ENCODE measurements at places on chromosomes 11 and 22.

- DNase-seq: no peak
Observed at GRCh38 chr11:553988-554340, 6.6 kb downstream of the LMNTD2 start.

- DNase-seq: no peak
Observed at GRCh38 chr11:14124886-14125285, 162.4 kb downstream of the SPON1 start.

DNA sequence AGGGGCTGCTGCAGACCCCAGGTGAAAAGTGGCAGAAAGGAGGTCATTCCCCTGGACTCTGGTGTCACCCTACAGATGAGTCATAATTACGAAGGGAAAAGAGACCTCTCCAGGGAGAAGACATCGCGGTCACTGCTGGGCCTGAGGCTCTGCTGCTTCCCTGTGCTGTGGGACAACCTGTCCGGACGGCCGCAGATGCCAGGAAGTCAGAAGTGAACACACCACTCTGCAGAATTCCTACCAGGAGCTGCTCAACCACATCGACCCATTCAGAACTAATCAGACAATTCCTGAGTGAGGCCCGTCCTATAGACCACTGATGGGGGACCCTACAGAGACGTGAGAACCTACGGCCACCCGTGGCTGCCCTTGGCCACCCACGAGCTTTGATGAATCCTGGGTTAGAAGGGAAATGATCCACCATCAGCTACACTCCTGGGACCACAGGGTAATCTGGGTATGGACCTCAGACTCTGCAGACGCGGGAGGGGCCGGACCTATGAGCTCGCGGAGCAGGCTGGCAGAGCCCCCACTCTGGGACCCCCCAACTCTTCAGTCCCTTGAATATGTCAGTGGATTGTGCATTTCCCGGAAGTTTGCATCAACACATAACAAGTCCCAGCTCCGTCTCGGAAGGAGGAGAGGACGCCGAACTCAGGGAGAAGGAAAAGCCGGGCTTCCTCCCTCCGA is 636.7 kb downstream of the BRD1 start:
- no peak for DNase-seq

- no peak for DNase-seq
Observed at GRCh38 chr22:43319661-43320486, 23.3 kb downstream of the SCUBE1 start.

DNA sequence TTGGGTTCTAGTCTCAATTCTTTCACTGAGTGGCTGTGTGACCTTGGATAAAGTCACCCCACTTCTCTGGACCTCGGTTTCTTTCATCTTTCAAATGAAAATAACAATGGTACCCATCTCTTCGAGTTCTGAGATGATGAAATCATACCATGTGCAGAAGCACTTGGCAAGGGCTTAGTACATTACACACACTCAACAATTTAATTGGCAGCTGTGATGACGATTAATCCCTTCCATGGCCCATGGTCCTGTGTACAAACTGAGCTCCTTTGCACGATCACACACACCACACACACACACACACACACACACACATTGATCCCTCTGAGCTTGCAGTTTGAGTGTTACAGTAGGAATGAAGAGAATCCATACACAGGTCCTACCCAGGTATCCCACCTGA is 103.4 kb upstream of the ASPHD2 start:
- DNase-seq: no peak

DNA sequence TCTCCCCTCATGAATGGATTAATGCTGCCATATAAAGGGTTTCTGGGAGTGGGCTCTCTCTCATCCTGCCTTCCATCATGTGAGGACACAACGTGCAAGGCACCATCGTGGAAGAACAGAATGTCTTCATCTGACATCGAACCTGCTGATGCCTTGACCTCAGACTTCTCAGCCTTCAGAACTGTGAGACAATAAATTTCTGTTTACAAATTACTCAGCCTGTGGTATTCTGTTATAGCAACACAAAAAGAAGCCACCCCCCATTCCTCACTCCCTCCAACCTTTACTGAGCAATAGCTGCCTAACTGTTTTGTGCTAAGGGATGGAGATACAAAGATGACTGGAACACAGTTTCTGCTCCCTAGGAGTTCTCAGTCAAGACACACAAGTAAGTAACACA is 106.1 kb upstream of the PLET1 start:
- DNase-seq: no peak

GRCh38 chr22:49948116-49948957 is 12.2 kb upstream of the PIM3 start:
- no peak for DNase-seq

DNA sequence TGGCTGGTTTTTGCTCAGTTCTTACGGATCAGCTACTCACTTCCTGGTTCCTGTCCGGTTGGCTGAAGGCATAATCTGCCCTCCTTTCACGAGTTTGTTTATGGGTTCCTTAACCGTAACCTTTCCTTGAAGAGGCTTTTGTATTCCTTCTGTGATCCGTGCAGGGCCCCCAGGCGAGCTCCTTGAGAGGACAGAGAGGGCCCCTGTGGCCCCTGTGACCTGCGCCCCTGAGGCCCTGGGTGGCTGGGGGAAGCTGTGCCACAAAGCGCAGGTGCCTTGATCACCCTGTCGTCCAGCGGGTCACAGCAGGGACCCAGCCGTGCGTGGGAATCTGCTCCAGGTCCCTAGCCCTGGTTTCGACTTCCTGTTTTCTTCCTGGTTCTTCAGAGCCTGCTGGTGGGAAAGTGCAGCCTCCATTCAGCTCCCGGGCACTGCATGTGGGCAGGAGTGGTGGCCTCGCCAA is 27.8 kb upstream of the FADD start:
- no peak for DNase-seq

- no peak for DNase-seq
Observed at GRCh38 chr22:28792491-28793383, 7.6 kb downstream of the XBP1 start.
